CD8-positive, alpha-beta memory T cell (primary cell): ENCODE measurements at places on chromosomes 13 and 19. TPM values are rescaled to one million over a fixed set of nuclear protein-coding genes. Genes with fewer than 3 reads are reported as not detected.

MFSD12 gene
- 114 TPM for total RNA-seq

LILRB5 gene
- total RNA-seq, result 0.42 TPM

CTXN1 gene
- total RNA-seq, result 0.42 TPM

C13orf42 gene
- not detected for total RNA-seq

CCDC122 gene
- 2.4 TPM for total RNA-seq

EBI3 gene
- total RNA-seq, result 14.8 TPM

RASL11A gene
- 6.3 TPM for total RNA-seq

DAND5 gene
- total RNA-seq, result not detected

ZNF559 gene
- total RNA-seq, result 14.2 TPM

ZNF296 gene
- 7.9 TPM for total RNA-seq

FPR2 gene
- total RNA-seq, result not detected

- no peak for DNase-seq
- H3K4me3 ChIP-seq, result peak overlapping the region; percentile 86
- H3K27me3 ChIP-seq, result no peaks in the 10 kb centered on the region
- no peaks in the 10 kb centered on the region for H3K36me3 ChIP-seq
- peaks cover 88% of the 10 kb centered on the region for H3K4me1 ChIP-seq
- H3K27ac ChIP-seq, result peak overlapping the region; percentile 99
Observed at GRCh38 chr19:13841962-13842290, 35.0 kb upstream of the NANOS3 start.

GRCh38 chr19:55486971-55487923, 989 bp upstream of the SSC5D start:
- peaks cover 10% of the 10 kb centered on the region for H3K4me1 ChIP-seq
- no peaks in the 10 kb centered on the region for H3K36me3 ChIP-seq
- no peaks in the 10 kb centered on the region for H3K27me3 ChIP-seq
- H3K27ac ChIP-seq, result peak overlapping the region; percentile 57

GRCh38 chr13:49140910-49141611, 79.1 kb upstream of the MLNR start:
- H3K4me3 ChIP-seq, result no peak overlapping the region
- DNase-seq, result no peak
- peaks cover 9% of the 10 kb centered on the region for H3K4me1 ChIP-seq

DNA sequence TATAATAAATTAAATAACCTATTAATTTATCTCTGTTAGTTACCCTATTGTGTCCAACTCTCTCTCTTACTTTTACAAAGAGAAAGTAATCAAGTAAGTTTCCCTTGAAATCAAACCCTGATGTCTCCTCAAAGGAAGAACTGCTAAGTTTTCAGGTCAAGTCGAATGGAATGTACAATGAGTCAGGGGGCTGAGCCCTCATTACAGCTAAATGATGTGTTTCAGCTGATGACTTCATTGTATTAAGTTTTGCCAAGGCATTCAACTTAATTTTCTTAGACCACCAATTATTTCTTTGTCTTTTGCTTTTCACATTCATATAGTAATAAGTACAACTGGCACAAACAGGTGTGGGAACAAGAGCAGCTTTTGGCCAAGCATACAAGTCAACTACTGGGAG, 54.7 kb upstream of the DCT start:
- peaks cover 14% of the 10 kb centered on the region for H3K4me1 ChIP-seq
- no peak overlapping the region for H3K4me3 ChIP-seq
- H3K27ac ChIP-seq, result no peak overlapping the region
- DNase-seq, result no peak
- H3K27me3 ChIP-seq, result no peaks in the 10 kb centered on the region

- no peaks in the 10 kb centered on the region for H3K36me3 ChIP-seq
- no peak overlapping the region for H3K4me3 ChIP-seq
- no peaks in the 10 kb centered on the region for H3K27me3 ChIP-seq
- no peaks in the 10 kb centered on the region for H3K4me1 ChIP-seq
- no peak for DNase-seq
Observed at GRCh38 chr13:97751477-97751876, 202.0 kb upstream of the IPO5 start.

DNA sequence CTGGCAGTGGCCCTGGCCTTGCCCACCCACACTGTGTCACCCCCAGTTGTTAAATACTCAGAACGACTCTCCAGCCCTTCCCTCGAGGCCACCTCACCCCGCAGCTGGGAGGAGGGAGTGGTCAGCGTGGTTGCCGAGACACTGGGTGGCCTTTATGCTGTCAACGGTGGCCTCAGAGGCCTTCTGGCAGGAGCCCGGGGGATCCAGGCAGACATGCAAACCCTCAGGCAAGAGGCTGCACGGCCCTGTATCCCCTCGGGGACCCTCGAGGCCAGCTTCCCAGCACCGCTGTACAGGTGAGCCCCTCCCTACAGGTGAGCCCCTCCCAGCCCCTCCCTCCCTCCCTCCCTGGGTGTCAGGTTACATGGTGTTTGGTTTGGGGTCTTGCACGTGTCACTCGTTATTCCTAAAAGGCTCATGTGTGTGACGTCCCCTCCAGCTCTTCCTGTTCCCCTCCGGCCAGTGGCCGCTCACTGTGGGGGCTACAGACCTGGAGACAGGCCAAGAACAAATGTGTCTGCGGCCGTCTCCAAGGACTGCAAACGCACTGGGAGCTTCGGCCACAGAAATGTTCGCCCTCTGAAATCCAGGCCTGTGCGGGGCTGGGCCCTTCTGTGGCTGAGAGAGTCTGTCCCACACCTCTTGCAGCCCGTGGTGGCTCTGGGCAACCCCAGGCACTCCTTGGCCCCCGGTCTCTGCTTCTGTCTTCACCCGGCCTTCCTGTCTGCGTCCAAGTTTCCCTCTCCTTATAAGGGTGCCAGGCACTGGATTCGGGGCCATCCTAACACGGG, at the start of gene TEKTIP1:
TEKTIP1 (plus strand) TSS at position 210 of the 791 bp plus-strand sequence; CDS start at position 214, 4 bp downstream.
- H3K4me3 ChIP-seq, result no peak within 1 kb of the TSS
- no peak within 1 kb of the TSS for H3K27ac ChIP-seq
- no peaks in the 10 kb centered on the region for H3K36me3 ChIP-seq
- H3K4me1 ChIP-seq, result no peaks in the 10 kb centered on the region

- H3K27ac ChIP-seq, result no peak overlapping the region
- no peaks in the 10 kb centered on the region for H3K27me3 ChIP-seq
- no peaks in the 10 kb centered on the region for H3K4me1 ChIP-seq
Observed at GRCh38 chr13:90454002-90454636, 893.4 kb upstream of the MIR17HG start.

- H3K27me3 ChIP-seq, result no peaks in the 10 kb centered on the region
- H3K27ac ChIP-seq, result no peak overlapping the region
- DNase-seq, result no peak
- no peaks in the 10 kb centered on the region for H3K4me1 ChIP-seq
- no peaks in the 10 kb centered on the region for H3K36me3 ChIP-seq
Observed at GRCh38 chr13:57437587-57437986, 194.0 kb upstream of the PCDH17 start.

DNA sequence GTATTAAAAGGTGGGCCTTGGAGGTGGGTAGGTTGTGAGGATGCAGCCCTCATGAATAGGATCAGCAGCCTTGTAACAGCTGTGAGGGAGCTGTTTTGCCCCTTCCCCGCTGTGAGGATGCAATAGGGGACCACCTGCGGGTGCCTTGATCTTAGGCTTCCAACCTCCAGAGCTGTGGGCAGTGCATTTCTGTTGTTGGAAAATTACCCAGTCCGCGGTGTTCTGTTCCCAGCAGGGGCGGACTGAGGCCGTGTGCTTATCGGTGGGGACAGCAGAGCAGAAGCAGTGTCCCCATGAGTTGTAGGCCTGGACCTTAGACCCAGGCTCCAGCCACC, 54.8 kb upstream of the TEX29 start:
- H3K27ac ChIP-seq, result no peak overlapping the region
- no peak overlapping the region for H3K4me3 ChIP-seq
- no peaks in the 10 kb centered on the region for H3K4me1 ChIP-seq
- no peak for DNase-seq
- peaks cover 7% of the 10 kb centered on the region for H3K36me3 ChIP-seq

DNA sequence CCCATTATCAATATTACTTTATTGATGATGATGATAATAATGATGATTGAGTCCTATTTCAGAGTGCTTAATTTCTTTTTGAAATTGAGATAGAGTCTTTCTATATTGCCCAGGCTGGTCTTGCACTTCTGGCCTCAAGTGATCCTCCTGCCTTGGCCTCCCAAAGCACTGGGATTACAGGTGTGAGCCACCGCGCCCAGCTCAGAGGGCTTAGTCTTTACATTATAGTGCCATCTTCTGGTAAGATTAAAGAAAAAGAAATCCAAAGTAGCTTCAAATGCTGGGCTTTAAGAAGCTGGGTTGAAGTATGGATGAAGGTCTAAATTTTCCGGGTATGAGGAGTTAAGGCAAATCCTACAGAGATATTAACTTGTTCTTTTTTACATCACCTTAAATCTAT, 3.4 kb upstream of the ZNF333 start:
- no peaks in the 10 kb centered on the region for H3K27me3 ChIP-seq
- peaks cover 12% of the 10 kb centered on the region for H3K4me1 ChIP-seq
- no peak overlapping the region for H3K27ac ChIP-seq
- DNase-seq, result no peak
- H3K36me3 ChIP-seq, result no peaks in the 10 kb centered on the region
- no peak overlapping the region for H3K4me3 ChIP-seq

GRCh38 chr19:28686756-28687155, 526.2 kb downstream of the UQCRFS1 start:
- H3K4me1 ChIP-seq, result no peaks in the 10 kb centered on the region
- no peaks in the 10 kb centered on the region for H3K27me3 ChIP-seq
- H3K36me3 ChIP-seq, result no peaks in the 10 kb centered on the region
